ENCODE measurements at places on chromosomes 11 and 22.

GRCh38 chr11:8352876-8353505 is 89.3 kb upstream of the LMO1 start:
- no peak for DNase-seq

- DNase-seq: no peak
Measured at GRCh38 chr11:117855186-117855845, 21.1 kb downstream of the FXYD6 start.

DNA sequence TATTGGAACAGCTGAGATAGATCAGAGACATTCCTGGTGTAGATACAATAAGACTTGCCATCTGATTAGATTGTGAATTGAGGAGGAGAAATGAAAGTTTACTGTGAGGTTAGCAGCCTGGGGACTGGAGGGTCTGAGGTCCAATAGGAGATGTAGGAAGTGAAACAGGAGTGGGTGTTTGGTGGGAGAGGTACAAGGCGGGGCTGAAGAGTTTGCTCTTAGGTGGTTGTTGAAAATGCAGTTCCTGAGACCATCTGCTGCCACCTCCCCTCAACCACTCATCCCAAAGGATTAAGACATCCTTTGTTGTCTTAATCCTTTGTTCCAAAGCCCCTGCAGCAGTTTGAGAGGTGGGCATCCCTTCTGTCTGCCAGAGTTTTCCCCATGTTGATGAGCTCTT is 14.8 kb downstream of the PIWIL4 start:
- DNase-seq: no peak

GRCh38 chr11:66289548-66290329 is 796 bp upstream of the YIF1A start:
- no peak for DNase-seq

DNA sequence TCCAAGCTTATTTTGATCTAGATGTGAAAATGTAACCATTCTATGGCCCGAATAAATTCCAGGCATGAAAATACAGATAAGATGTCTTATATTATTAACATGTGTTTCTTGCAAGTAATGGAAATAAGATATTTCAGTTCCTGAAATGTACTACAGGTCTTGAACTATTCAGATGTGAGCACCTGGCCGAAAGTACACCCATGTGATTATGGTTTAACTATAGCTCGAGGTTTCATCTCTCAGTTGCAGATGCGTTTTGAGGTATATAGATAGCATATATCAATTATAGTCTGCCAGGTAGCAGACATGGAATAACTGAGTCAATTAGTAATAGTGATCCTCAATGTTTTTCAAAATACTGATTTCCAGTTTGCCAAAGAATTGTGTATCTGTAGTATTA is 68.3 kb downstream of the DDIAS start:
- DNase-seq: no peak

DNA sequence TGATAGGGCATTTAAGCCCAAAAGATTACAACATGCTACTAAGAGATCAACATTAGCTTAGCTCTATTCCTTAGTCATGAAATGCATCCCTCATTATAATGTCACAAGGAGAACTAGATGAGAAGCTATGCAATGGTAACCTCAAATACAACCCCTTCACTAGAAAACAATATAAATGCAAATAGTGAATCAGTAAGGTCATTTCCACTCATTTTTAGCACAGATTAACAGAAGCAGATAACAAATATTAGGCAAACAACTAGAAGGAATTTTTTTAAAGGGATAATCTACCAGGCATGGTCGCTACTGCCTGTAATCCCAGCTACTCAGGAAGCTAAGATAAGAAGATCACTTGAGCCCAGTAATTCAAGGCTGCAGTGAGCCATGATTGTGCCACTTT is 28.2 kb downstream of the SIK3 start:
- DNase-seq: no peak
